ENCODE measurements at places on chromosomes 2 and 18.

DNA sequence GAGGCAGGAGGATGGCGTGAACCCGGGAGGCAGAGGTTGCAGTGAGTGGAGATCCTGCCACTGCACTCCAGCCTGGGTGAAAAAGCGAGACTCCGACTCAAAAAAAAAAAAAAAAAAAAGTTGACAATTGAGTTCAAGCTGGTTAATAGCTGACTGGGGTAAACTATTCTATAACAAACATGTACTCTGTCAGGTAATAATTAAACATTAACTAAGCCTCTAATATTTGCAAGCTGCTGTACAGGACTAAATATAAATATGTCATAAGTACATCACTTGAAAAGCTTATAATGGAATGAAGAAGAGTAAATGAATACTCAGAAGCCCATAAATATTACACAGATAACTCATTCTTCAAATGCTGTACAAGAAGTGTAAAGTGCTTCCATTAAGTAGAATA, 190.4 kb upstream of the CRIM1 start:
- DNase-seq: no peak

DNA sequence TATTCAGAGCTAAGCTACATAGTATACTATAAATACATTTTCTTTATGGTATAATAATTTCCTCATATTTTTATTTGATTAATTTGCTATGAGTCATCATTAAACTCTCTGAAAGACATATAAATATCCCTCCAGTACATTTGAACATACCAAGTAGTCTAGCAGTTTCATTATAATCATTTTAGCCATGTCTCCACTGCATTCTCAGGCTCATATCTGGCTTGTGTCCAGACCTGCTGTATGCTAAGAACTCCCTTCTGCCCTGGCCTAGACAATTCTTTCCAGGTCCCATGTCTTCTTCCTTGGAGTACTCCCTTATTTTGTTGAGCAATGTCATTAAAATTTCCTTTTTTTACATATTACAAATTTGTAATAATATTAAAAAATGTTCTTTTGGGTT, 16.6 kb upstream of the DYNC1I2 start:
- DNase-seq: no peak

GRCh38 chr2:184906160-184906559, 307.8 kb downstream of the ZNF804A start:
- no peak for DNase-seq

DNA sequence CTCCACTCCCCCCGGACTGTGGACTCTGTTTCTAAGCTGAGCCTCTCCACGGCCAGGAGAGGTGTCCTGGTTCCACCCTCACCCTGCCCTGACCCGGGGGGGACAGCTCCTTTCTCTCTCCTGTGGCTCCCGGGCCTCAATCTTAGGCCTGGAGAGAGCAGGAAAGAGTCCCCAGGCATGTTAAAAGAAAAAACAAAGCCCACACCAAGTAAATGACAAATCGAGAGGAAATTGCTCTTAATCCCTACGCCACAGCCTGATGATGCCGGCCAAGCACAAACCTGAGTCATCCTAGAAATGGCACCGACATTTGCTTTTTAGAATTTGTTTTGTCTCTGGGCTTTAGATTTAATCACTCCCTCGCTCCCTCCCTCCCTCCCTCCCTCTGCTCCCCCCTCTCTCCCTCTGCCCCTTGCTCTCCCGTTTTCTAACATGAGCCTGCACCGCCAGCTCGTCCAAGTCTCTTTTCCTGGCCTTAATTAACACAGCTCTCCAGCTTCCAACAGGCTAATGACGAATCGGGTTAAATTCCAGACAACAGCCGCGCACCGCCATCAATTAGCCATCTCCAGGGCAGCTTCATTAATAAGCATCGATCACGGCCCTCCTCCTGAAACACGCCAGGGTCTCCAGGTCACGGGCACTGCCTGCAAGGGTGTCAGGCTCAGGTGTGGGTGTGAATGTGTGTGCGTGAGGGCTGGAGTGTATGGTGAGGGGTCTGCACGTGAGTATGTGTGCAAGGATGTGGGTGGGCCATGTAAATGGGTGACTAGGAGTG, 230.8 kb downstream of the CELF4 start:
- no peak for DNase-seq

- DNase-seq: no peak
These were observed 8.5 kb upstream of the SPATS2L start for GRCh38 chr2:200297989-200298388.

DNA sequence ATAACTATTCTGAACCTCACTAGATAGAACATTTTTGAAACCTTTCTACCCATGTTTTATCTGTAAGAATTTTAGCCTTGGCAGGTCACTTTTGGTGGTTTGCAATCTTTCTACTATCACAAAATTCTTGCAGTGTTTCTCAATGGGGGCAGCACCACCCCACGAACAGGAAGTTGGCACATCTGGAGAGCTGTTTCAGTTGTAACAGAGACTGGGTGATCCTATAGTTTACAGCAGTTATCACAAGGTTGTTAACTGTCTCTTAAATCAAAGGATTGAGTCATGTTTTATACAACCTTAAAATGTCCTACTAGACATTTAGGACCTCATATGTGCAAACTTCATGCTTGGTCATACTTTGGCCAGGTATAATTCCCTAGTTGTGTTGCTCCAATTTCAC, 829.2 kb downstream of the ERBB4 start:
- no peak for DNase-seq

GRCh38 chr2:24766609-24767008, 26.6 kb downstream of the PTRHD1 start:
- DNase-seq: no peak

- no peak for DNase-seq
These were observed 93.1 kb downstream of the TNFRSF11A start for GRCh38 chr18:62418258-62418657.

DNA sequence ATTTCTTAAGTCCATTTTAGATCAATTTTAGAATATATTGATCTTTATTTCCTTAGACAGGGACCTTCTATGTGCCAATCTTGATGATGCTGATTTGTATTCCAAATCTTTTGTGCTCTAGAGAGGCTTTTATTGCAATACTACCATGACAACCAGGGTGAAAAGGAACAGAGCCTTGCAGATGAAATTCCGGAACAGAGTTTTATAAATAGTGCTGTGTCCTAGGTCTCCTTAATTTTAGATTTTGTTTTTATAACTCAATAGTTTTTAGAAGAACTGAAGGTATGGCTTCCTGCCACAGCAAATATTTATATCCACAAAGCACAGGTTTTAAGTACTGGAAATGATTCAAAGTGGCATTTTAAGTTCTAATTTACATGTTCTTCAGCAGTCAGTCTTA, 160.2 kb downstream of the PMAIP1 start:
- DNase-seq: no peak

- no peak for DNase-seq
These were observed 338.3 kb downstream of the NBAS start for GRCh38 chr2:15222856-15223255.

DNA sequence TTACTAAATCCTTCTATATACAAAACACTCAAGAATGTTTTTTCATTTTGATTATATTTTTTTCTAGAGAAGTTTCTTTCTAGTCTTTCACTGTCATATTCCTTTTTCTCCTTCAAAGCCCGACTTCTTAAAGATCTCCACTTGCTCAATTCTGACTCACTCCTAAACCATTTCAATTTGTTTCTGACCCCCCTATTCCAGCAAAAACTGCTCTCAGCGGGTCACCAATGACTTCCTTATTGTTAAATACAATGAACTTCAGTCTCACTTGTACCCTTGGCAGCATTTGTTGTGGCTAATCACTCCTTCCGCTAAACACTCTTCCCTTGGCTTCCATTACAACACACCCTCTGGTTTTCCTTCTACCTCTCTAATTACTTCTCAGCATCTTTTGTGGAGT, 111.1 kb upstream of the RBBP8 start:
- DNase-seq: no peak

DNA sequence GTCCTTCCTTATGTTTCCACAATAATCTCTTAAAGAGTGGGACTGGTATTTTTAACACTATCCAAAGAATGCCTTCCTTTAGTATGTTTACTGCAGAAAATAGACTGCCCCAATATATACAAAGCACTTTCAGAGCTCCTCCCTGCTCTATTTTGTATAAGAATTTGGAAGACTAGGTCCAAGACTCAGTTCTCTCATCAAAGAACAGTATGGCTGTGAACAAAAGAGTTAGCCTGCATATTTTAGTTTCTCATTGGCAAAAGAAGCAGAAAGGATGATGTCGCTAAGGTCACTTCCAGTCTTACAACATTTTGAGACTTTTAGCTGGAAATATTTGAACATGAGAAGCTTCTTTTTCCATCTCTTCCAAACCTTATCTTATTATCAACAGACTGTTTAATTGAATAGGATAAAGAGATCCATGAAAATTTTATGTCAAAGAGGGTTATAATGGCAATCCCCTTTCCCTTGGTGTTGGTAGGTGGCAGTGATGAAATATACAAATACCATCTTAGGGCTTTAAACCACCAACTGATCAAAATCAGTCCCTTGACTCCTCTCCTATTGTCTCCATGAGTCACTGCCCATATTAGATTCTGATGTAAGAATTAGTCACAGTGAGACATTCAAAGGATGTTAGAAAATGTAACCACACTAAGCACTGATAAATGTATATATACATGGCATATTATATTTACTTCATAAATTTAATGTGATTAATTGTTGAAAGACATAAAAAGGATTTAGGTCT, 266.9 kb upstream of the DSEL start:
- no peak for DNase-seq

- no peak for DNase-seq
These were observed 228.1 kb downstream of the RBM43 start for GRCh38 chr2:151033271-151034248.

- DNase-seq: no peak
These were observed 30.2 kb downstream of the RNMT start for GRCh38 chr18:13756671-13757070.

- DNase-seq: no peak
These were observed 6.4 kb upstream of the FHL2 start for GRCh38 chr2:105405291-105405690.

GRCh38 chr2:135870571-135870970, 5.7 kb downstream of the MCM6 start:
- no peak for DNase-seq

GRCh38 chr18:63550068-63550467, 7.9 kb downstream of the SERPINB12 start:
- DNase-seq: no peak

DNA sequence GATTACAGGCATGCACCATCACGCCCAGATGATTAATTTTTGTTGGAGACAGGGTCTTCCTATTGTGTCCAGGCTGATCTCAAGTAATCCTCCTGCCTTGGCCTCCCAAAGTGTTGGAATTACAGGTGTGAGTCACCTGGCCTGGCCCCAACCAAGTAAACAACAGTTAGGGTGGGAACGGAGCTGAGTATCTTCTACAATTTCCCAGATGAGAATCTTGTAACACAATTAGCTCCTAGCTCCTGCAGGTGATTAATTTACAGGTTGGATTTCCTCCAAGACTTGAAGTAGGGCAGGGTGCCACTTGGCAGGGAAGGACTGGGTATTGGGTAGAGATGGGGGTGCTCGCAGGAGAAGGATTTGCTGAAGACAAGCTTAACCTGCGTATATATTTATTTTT, 17.8 kb downstream of the NLRC4 start:
- no peak for DNase-seq

DNA sequence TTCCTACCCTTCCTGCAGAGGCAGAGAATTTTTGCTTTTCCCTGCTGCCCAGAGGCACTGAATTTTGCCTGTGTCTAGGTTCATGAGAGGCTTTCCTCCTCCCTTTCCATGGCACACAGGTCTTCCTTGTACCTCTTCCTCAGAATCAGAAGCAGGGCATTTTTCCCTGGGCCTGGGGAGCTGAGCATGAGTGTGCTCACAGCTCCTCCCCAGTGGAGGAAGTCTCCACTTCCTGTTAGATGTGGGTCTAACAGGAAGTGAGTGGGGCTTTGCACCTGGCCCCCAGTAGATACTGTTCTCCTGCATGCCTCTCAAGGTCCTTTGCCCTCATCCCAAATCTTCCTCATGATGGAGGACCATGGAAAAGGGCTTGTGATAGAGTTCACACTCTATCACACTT, 297.2 kb upstream of the FIGN start:
- DNase-seq: no peak

- DNase-seq: no peak
These were observed 256.9 kb downstream of the DCC start for GRCh38 chr18:52596748-52597435.

DNA sequence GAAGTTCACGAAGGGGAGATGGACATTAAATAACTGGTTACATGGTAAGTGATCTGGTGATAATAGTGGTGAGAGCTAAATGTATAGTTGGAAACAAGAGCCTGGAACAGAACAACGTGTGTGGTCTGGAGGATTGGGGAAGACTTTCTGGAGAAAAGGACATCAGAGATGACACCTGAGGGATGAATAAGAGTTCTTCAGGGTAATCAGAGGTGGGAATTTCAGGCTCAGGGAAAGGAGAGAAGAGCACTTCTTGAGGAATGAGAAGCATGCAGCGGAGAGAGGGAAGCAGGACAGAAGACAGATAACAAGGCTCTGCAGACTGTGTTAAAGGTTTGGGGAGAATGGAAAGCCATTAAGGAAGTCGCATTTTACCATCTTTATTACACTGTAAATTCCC, 450.7 kb downstream of the TNS1 start:
- DNase-seq: no peak

- DNase-seq: no peak
These were observed 23.0 kb downstream of the BIN1 start for GRCh38 chr2:127083819-127084503.

DNA sequence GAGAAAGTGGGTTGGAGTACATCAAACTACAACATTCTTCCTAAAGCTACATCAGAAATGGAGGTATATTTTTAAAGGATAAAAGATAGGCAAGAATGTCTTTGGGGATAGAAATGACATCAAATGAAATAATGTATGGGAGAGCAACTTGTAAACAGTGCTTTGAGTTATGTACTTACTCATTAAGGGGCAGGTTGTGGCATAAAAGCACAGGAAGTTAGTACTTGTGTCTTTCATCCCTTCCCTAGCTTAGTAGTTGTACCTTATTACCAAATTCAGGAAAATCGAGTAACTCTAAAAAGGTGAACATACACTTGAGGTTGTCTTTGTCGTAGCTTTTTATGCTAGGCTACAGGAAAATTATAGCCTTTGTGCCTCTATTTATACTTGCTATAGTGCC, 28.9 kb downstream of the PPP1CB start:
- no peak for DNase-seq

- no peak for DNase-seq
These were observed 23.8 kb downstream of the ATG16L1 start for GRCh38 chr2:233275223-233275622.

DNA sequence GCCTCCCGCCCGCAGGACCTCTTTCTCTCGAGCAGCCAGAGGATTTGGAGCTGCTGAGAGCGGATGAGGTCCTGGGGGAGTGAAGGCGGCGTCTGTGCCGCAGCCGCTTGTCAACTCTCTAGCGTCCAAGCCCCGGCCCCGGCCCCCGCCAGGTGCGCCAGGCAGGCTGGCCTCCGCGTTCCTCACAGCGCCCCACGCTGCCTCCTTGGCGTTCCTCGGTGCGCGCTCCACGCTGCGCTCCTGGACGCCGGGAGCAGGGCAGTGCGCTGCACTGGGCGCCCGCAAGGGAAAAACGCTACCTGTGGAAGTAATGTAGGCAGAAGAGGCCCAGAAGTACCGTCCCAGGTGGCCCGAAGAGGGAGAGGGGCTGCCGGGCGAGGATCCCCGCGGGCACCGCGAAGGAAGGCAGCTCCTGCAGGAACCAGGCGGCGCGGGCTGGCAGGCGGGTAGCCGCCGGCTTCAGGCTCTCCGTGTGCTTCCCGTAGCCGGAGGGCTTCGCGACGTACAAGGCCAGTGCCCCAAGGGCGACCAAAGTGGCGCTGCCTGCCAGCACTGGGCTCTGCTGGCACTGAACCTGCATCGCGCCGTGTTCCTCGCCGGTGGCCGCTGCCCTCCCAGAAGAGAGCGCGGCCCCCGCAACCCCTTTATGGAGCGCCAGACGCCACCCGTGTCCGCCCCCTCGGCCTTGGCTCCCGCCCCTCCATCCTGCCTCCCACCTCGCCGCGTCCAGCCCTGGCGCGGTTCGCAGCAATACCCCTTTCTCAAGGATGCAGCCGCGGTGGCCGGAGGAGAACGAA, at the start of gene SRD5A2:
Gene SRD5A2, minus strand, starts transcription at position 618 of the 797 bp plus-strand sequence. Its CDS starts 38 bp downstream, at position 580.
- DNase-seq: no peak

Measured in stimulated activated CD4-positive, alpha-beta T cell treated with anti-CD3 and anti-CD28 coated beads, Interleukin-12 subunit alpha, Interleukin-12 subunit beta, amount 100 ng/mL, for 24 hours (primary cell).